NCI-H460 (cell line): ENCODE measurements at places on chromosomes 5 and 9.

GRCh38 chr5:133341296-133341695 is 271.0 kb downstream of the FSTL4 start:
- no peak for DNase-seq

- DNase-seq = no peak
These were observed 97.1 kb downstream of the ZNF618 start for GRCh38 chr9:113973226-113973625.

DNA sequence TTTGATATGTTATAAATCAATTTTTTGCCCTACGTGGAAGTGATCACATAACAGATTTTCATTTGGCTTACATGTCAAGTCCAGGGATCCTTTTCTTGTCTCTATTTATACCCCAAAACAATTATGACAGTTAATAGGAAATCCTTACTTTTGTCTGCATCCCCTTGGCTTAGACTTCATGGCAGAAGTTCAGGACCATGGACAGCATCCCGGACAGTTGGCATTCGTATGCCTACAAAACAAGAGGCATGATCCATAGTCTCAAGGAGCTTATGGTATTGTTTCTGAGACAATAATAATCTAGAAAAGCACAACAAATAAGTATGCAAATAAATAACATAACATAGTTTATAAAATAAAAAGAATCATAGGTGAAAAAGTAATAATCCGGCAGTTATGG is 214.3 kb upstream of the GRIA1 start:
- peak; percentile 12 for DNase-seq

GRCh38 chr9:115525111-115526058 is 407.4 kb upstream of the TNC start:
- DNase-seq = no peak

DNA sequence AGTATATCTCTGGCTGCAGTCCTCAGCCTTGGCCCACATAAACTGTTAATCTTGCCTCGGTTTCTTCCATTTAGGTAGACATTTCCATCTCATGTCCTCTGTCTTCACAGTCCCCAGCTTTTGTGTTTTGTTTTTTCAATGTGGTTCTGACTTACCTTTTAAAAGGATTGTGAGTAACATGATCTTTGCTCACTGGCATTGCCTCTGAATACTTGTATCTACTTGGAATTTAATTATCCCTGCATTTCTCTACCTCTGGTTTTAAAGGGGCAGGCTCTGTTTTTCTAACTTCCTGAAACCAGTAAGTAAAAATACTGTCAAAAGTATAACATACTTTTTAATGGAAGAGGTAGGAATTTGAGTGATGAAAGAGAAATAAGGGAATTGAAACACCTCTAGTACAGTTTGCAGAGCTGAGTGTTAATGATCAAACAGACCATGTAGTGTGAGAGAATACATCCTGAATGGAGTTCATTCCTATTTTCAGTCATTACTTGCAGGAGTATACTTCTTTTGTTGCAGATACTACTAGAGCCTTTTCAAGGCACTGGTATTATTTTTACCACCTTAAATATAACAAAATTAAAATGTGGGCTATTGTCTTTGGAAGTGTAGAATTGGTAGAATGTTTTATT is 62.6 kb downstream of the MTREX start:
- DNase-seq = no peak

DNA sequence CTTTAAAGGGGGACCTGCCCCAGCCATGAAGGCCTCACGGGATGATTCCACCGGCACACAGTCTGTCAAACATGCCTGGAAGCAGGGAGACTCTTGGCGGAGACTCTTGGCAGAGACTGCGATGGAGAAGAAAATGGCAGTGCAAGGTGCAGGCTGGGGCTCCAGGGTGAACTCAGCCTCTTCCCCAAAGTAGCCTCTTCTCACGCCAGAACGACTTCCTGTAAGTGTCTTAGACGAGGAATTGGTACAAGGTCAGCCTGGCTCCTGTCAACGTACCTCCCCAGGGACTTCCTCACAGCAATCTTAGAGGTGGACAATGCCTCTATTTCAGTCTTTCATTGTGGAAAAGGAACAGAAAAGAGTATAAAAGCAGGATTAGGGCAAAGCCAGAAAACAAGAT is 109.3 kb downstream of the UGCG start:
- no peak for DNase-seq

GRCh38 chr9:27654629-27655285 is 81.5 kb upstream of the C9orf72 start:
- no peak for DNase-seq

GRCh38 chr9:31776471-31776870 is 608.0 kb upstream of the ACO1 start:
- no peak for DNase-seq

DNA sequence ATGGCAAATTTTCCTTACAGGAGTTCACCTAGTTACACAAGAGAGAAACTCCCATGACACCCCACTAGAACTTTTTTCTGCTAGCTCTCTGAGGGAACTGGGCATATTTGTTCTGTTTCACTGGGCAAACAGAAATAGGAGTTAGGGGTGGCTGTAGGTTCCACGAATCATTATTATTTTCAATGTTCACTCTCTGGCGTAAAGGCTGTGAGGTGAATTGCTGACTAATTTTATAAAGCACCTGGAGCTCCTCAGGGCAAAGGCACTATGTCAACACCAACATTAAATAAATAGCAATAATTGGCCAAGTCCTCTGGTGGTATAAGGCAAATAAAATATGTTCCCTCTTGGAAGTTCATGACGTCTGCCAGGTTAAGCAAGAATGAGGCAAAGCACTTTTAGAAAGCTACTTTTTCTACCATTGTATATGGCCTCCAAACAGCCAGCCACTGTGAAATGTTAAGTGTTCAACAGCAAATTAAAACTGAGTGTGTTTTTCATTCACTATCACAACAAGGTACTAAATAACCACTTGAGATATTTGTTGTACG is 344.6 kb downstream of the PDE4D start:
- DNase-seq = no peak

GRCh38 chr9:1881708-1882295 is 133.3 kb upstream of the SMARCA2 start:
- no peak for DNase-seq

GRCh38 chr9:129183495-129184218 is 5.6 kb upstream of the IER5L start:
- no peak for DNase-seq

DNA sequence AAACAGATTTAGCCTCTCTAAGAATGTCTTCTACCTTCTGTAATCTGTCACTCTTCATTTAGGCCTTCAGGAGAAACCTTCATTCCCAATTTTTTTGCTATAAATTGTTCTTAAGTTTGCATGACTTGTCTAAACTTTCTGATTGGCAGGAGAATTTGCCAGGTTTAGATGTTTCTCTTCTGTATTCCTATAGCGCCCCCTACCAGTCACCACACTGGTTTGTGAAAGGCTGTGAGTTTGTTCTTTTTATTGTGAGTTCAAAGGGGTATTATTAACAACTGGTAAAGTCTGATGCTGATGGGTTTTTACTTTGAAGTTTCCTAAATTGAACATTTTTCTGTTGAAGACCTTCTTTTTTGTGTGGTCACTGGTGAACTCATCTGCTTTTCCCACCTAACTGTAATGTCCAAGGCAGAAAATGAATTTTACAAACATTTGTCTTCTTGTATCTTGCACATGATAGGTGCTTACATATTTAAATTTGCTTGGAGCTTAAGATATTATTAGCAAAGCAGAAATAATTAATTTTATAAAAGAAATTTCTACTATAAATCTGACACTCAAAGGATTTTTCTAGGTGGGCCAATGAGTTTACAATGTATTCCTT is 18.4 kb upstream of the F2RL2 start:
- peak; percentile 83 for DNase-seq

- no peak for DNase-seq
These were observed 21.7 kb downstream of the ALG2 start for GRCh38 chr9:99199938-99200539.

DNA sequence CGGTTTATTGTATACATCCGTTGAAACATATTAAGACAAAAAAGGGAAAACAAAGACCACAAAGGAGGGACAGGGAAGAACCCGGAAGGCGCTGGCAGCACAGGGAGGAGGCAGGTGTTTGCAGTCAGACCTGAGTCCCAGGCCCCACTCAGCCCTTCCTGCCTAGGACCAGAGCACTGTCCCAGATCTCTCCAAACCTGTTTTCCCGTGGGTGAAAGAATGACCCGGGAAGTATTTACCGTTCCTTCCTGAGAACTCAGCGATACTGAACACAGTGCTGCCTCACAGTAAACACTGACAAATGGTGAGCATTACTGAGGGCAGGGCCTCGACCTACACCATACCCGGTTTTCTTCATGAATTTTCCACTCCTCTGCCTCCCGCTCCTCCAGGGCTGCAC is 1.2 kb downstream of the ABO start:
- no peak for DNase-seq

DNA sequence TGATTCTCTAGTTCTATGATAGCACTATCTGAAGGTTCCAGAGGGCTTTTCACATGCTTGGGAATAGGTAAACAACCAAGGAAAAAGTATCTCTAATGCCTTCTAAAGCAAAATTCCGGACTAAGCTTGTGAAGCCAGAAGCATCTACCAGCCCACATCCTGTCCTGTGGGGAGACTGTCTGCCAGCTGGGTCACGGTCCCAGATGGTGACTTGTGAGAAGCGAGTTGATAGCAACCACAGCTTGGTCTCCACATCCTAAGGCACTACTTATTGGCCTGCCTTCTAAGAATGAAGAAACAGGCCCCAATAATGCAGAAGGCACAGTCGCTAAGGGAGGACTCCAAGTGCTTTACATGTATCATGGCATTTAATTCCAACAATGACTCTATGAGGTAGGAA is 184.1 kb upstream of the ADRA1B start:
- no peak for DNase-seq

GRCh38 chr5:104443706-104444105 is 881.1 kb upstream of the NUDT12 start:
- no peak for DNase-seq

- no peak for DNase-seq
These were observed 85.2 kb downstream of the IRX1 start for GRCh38 chr5:3680821-3681220.
